ENCODE measurements at places on chromosomes 4 and X.

DNA sequence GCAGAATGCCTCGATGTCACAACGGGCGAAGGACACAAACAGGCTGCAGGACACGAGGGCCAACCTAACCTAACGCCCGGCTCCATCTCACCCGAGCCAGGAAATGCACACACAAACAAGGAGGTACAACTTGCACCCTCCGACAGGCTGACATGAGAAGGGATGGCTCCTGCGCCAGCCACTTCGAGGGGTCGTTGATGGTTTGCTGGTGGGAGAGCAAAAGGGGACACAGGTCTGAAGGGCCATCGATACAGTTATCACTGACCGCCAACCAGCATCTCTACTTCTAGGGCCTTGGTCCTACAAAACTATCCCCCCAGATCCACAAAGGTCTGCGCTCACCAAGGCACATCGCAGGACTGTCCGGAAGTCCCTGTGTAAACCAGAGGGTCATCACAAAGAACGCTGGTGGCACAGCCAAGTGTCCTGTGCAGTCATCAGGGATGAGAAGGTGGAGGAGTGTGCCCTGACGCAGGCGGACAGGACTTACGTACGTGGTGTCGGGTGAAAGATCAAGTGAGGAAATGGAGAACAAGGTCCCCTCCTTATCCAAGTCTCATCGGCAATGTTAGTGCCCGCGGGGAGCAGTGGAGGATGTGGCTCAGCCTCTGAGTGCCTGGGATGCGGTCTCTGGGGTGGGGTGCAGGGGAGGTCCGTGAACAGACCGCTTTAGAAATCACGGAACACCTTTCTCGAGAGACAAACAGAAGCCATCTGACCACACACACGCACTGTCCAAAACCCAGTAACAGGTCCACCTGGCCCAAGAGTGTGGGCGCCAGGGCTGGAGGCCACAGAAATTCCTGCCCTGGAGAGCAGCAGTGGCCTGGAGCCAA is 7.0 kb downstream of the MXD4 start:
- no peak for DNase-seq

GRCh38 chrX:55312655-55313054 is 47.9 kb upstream of the PAGE3 start:
- DNase-seq, result no peak

GRCh38 chr4:48130100-48130499 is 4.0 kb downstream of the TXK start:
- DNase-seq, result no peak

DNA sequence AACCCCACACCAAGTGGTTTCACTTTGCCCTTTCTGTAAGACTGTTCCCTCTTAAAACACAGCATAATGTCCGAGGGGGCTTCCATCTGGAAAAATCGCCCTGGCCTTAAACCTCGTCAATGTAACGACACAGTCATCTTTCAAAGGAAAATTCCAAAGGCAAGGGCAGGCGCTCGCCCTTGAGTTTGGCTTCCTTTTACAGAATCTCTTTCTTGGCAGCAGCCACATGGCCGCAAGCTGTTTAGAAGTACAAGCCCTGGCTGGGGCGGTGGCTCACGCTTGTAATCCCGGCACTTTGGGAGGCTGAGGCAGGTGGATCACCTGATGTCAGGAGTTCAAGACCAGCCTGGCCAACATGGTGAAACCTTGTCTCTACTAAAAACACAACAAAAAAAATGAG is 27.1 kb upstream of the GRPEL1 start:
- DNase-seq, result no peak

- no peak for DNase-seq
Measured at GRCh38 chrX:46184749-46185148, 360.5 kb downstream of the ZNF674 start.

- DNase-seq, result no peak
Measured at GRCh38 chr4:31655328-31655727, 935.2 kb downstream of the PCDH7 start.

GRCh38 chrX:13164611-13165010 is 120.2 kb upstream of the FAM9C start:
- DNase-seq, result no peak

DNA sequence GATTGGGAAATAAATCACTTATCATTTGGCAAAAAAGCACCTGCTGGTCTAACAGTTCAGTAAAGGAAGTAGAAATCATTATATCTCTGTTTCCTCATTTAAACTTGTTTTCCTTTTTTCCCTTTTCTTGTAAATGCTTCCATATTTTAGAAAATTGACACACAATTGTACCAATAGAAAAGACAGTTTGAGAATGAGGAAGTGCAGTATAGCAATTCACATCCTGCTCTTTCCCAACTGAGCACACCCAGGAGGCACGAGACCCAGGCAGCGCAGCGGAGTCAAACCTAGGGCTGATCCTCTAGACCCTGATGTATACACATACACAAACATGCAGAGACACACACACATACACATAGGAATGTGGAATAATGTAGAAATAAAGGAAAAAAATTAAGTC is 74.8 kb upstream of the PACRGL start:
- no peak for DNase-seq

- no peak for DNase-seq
Measured at GRCh38 chr4:1577822-1578217, 106.3 kb downstream of the FAM53A start.

GRCh38 chr4:164373021-164373420 is 380.9 kb upstream of the SMIM31 start:
- DNase-seq, result no peak

GRCh38 chrX:120015145-120016067 is 62.1 kb downstream of the RHOXF2B start:
- no peak for DNase-seq

DNA sequence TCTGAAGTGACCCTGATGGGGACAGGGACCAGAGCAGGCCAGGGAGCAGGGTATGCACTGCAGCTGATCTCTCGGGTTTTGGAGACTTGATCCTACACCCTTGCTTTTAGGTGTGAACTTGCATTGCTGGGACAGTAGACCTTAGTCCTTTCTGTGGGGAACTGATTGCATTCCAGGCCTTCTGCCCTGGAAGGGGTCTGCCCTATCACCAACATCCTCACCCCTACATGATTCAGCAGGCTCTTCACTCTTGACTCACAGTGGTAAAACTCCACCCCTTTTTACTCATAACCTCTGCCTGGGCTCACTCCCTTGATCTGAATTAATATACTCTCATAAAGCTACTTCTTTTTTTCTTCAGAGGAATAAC is 6.6 kb upstream of the DDX60L start:
- DNase-seq, result no peak

DNA sequence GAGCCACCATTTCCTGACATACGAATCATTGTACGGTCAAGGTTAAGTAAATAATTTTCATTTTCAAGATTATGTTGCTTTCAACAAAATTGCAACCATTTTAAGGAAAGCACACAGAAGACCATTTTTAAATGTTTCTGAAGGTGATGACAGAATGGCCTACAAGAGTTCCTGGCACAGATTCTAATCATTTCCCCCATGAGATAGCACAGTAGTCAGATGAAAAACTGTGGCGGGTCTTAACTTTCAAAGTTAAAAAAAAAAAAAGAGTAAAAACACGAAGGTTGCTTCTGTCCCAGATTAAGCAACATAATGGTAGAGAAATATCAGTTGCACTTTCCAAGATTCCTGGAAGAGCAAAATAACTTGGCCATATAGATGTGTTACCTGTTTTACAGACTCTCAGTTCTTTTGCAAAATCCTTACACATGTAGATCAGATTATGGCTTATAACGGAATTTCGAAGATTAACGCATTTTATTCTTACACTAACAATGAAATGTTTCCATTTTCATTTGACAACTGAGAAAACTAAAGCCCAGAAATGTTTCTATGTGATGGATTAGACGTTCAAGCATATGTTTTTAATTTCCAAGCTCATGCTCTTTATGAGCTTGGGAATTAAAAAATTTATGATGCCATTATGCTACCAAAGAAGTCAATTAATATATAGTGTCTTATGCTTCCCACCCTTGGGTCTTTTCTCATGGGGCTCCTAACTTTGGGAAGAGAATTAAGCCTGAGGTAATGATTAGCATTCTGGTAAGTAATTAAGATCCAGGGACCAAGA is 335.1 kb upstream of the CLNK start:
- no peak for DNase-seq

- no peak for DNase-seq
Measured at GRCh38 chr4:122577808-122578781, 42.8 kb downstream of the IL21 start.

- DNase-seq, result no peak
Measured at GRCh38 chr4:189048119-189048518, 892.6 kb upstream of the FRG1 start.

DNA sequence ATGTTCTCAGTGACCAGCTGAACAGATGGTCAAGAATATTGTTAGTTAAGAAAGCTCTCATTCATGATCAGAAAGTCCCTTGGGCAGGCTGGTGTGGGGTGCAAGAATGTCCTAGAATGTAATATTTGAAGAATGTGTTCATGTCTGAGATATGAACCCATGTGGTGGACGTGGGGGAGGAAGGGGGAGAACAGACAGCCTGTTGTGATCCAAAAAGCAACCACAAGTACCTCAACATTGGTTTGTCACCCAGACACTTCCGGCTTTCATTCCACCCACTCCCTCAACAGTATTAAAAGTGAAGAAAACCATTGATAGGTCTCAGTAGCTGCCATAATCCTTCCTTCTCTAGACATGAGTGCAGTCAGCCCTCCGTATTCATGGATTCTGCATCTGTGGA is 82.2 kb downstream of the MAML3 start:
- DNase-seq, result no peak

- no peak for DNase-seq
Measured at GRCh38 chrX:134803551-134804183, 145.4 kb upstream of the PLAC1 start.

DNA sequence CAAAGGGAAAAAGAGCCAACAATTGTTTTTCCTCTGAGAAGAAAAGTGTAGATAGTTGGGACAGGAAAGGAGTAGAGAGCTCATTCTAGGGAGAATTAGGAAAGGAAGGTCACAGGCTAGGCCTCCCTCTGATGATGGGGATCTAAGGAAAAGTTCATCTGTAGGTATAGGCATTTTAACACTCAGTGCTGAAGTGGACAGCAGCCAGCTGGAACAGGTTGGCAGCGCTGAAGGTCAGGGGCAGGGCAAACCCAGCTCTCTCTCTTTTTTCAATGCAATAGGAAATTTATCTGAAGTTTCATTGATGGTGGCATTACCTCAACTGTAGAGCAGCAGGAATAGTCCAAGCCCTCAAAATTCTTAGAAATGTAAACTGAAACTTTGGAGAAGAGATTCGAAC is 98.5 kb upstream of the ETNPPL start:
- no peak for DNase-seq

DNA sequence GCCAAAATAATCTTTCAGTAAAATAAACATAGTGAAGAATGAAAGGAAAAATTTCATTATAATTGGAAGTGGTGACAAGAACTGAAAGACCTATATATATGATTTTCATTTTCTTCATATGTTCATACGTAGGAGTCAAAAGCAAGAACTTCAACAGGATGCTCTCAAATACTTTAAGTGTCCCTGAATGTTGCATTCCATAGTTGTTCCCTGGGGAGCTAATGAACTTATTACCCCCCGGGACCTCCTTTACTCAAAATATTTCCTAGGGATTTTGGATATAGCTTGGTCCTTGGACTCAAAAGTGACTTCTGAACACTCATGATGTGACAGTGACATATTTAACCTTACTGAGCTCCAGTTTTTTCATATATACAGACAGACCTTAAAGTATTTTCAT is 44.9 kb upstream of the NDST4 start:
- no peak for DNase-seq

DNA sequence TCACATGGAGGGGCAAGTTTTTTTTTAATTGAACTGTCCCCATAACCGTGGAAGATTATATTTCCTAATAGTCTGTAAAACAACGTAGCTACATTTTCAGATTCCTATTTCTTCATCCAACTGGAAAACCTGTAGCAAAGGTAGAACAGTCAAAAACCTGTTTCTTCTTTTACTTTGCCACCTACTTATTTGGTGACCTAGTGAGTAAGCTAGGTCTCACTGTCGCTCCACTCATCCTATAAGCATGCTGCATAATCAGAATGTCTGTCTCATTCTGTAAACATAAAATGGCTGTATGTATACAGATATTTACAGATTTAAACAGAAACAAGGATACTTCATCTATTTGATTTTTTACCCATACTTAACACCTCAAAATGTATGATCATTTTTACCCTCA is 20.4 kb downstream of the MAML3 start:
- no peak for DNase-seq

All from type B pancreatic cell (in vitro differentiated cells).